NAMALWA (cell line): ENCODE measurements at places on chromosomes 3 and 15.

DNA sequence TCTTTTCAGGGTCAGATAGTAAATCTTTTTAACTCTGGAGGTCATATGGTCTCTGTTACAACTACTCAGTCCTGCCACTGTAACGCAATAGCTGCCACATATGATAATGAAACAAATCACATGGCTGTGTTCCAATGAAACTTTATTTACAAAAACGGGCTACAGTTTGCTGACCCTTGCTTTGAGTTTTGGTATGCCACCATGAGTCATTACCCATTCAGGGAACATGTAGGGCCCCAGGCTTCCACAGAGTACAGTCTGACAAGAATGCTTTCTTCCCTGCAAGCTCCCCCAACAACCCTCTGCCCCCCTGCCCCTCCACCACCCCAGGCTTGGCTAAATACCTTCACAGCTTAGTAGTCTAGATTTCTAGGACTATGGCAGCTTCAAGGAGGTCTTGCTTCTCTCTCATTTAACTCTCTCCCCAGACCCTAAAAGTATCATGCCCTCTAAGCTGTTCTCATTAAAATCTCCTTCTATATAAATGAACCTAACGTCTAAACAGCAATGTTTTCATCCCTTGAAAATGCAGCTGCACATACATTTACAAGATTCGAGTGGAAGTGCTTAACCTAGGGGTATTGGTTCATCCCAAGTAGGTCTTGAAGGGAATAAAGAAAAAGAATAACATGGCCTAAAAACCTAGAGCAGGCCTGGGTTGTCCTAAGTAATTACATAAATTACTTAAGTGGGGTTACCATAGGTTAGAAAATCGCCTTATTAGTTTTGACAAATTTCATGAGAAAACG lies 117.8 kb upstream of the PRICKLE2 start:
- DNase-seq: no peak

DNA sequence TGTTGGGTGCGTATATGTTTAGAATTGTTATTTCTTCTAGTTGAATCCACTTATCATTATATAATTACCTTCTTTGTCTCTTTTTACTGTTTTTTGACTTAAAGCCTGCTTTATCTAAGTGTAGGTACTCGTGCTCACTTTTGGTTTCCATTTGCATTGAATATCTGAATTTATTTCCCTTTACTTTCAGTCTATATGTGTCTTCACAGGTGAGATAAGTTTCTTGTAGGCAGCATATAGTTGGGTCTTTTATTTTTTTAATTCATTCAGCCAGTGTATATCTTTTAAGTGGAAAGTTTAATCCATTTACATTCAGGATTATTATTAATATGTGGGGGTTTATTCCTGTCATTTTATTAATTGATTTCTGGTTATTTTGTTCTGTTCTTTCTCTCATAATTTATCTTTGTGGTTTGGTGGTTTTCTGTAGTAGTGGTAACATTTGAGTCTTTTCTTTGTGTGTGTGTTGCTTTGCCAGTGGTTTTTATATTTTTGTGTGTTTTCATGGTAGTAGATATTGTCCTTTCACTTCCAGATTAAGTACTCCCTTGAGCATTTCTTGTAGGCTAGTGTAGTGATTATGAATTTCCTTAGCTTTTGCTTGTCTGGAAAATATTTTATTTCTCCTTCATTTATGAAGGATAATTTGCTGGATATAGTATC lies 27.3 kb downstream of the STT3B start:
- DNase-seq: no peak

DNA sequence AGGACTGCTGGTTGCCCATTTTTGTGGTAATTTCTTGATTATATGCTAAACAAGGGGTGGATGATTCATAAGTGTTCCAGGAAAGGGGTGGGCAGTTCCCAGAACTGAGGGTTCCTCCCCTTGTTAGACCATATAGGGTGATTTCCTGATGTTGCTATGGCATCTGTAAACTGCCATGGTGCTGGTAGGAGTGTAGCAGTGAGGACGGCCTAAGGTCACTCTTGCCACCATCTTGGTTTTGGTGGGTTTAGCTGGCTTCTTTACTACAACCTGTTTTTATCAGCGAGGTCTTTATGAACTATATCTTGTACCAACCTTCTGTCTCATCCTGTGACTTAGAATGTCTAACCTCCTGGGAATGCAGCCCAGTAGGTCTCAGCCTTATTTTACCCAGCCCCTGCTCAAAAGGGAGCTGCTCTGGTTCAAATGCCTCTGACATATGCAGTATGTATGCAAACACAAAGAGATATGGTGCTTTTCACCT lies 46.2 kb downstream of the C3orf38 start:
- no peak for DNase-seq

GRCh38 chr15:25848784-25849156 lies 14.4 kb downstream of the ATP10A start:
- DNase-seq: no peak

DNA sequence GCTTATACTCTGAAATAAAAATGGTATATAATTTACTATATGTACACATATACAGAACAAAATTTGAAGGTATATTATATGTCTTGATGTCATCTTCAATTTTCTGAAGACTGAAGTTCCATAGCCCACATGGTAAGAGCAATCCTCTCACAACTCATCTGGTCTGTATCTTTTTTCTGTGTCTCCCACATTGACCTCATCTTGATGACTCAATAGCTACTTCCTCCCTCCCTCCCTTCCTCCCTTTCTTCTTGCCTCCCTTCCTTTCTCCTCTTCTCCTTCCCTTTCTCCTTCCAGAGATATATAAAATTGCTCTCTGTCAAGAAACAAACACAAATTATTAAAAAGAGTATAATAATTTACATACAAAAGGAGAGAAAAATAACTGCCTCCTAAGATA lies 268.5 kb downstream of the SQOR start:
- DNase-seq: no peak

DNA sequence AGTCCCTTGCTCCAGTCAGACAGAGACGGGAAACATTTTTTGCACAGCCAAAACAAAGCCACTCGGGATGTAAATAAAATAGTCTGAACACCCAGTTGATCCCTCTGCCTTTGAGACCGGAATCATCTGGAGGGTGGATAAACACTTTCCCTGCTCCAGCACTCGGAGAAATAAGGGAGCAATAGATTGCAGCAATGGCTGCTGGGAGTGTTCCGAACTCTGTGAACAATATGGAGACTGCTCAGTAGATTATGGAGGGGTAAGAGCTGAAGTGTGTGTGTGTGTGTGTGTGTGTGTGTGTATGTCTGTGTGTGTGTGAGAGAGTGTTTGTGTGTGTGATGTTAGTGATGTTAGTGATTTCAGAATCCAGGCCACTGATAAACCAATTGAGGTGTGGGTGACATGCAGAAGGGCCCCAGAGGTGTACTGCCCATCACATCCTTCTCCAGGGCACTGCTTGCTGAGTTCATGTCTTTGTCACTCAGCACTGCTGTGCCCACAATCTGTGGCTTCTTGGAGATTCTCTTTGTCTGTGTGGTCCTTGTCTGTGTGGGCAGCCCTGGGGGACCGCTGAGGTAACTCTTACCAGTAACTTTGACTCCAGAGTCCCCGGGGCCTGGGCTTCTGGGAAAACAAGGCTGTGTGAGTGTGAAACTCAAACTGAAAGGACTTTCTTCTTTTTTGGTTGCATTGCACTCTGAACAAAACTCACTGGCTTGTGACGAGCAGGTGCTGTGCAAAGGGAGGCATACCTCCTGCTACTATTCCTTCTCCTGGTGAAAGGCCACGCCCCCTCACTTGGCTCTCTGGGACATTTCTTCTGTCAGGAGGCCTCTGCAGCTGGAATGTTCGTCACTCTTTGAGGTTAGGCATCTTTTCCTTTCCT lies 23.0 kb downstream of the CRYGS start:
- peak; percentile 46 for DNase-seq

DNA sequence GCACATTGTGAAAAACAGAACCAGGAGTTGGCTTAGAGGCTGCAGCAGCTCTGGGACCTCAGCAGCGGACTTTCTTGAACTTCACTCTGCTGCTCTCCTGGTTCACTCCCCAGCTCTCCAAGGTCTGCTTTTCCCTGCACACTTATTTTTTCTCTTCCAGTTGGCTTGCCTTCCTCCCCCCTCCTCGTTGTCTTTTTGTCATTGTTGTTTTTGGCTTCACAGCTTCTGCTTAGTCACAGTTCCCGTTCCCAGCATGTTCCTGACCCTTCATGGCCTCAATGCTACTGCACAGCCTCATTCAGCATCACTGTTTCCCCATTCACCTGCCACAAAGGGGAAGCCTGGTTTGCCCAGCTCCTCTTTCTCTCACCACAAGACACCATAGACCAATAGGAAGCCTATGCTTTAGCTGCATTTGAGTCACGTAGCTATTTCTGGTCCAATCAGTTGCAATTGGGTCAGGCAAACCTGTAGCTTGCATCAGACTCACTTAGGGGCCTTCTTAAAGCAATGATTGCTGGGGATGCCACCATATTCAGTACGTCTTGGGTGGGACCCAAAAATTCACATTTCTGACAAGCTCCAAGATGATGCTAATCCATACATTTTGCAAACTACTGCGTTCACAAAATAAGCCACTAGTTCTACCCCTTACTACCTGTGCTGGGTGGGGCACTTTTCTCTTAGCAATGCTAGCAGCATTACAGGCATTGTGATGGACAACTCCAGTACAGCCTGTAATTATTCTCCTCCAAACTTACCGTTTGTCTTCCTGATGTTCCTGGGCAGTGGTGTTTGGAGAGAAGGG lies 7.8 kb upstream of the SUMF1 start:
- peak; percentile 21 for DNase-seq

- no peak for DNase-seq
These were observed 31.1 kb downstream of the MAGEL2 start for GRCh38 chr15:23616536-23616935.

GRCh38 chr15:76678766-76679165 lies 226.4 kb downstream of the SCAPER start:
- no peak for DNase-seq

DNA sequence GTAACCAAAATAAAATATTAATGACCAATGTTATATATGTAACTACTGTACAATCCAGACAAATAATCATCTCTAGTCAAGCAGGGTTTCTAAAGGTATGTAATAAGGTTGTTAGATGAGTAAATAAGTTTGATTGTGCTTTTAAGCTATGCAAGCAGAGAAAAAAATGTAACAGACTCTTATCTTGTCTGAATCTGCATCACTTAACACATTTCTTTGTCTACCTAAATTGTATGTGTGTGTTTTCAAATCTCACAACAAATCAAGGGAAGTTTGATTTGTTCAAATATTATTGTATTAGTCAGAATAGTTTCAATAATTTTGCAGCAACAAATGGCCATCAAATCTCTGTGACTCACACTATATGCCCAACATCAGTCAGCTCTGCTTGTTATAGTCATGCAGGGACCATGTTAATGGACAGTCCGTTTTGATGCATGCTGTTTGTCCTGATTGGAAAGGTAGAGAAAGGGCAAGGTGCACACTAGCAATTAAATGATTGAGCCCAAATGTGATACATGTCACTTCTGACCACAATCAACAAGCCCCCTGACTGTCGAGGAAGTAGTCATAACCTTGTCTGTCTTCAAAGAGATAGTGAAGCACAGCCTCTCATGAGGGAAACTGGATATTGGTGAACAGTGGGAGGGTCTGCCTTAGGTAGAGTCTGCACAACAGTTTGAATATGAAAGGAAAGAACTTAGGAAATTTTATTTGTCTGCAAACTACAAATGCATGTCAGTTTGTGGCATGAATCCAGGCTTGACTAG lies 349.4 kb upstream of the SATB1 start:
- DNase-seq: no peak

- no peak for DNase-seq
These were observed 27.2 kb upstream of the EDEM1 start for GRCh38 chr3:5160321-5160720.

GRCh38 chr3:50126287-50127211 lies 28.6 kb upstream of the SEMA3F start:
- DNase-seq: no peak

DNA sequence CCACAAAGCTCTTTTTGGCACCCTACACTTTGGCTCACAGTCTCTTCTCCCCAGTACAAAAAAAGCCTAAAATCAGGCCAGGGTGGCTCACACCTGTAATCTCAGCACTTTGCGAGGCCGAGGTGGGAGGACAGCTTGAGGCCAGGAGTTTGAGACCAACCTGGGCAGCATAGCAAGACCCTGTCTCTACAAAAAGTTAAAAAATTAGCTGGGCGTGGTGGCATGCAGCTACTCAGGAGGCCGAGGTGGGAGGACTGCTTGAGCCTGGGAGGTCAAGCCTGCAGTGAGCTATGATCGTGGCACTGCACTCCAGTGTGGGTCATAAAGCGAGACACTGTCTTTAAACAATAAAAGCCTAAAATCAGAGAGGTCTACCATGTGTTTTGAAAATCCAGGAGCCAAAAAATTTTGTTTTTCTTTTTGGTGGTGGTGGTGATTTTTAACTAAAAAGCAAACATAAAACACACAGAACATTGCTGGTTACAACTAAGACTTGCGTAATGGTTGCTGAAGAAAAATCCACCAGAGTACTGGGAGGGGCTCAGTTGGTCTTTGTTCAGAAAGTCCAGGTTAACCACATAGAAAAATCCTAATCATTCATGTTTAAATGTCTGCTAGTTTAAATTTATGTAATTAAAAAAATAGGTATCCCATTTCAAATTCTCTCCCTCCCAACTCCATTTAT lies 1.6 kb upstream of the MAN2C1 start:
- no peak for DNase-seq

DNA sequence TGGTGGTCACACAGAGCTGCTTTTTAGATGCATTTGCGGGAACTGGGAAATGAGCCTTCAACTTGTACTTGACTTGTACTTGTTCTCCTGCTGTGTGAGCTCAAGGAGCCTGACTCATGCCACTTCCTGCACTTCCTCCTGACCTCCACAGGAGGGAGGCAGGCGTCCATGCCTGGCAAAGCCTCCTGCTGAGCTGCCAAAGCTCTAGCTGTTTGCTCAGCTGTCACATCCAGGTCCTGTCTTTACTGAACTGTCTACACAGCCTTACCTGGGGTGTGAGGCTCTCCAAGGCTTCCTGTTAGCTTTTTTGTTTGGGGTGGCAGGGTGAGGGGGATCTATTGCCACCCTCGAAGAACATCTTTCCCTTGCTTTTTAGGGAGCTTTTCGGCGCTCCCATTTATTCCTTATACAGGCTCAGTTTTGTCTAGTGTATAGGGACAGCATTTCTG lies 6.4 kb downstream of the THPO start:
- peak; percentile 88 for DNase-seq

DNA sequence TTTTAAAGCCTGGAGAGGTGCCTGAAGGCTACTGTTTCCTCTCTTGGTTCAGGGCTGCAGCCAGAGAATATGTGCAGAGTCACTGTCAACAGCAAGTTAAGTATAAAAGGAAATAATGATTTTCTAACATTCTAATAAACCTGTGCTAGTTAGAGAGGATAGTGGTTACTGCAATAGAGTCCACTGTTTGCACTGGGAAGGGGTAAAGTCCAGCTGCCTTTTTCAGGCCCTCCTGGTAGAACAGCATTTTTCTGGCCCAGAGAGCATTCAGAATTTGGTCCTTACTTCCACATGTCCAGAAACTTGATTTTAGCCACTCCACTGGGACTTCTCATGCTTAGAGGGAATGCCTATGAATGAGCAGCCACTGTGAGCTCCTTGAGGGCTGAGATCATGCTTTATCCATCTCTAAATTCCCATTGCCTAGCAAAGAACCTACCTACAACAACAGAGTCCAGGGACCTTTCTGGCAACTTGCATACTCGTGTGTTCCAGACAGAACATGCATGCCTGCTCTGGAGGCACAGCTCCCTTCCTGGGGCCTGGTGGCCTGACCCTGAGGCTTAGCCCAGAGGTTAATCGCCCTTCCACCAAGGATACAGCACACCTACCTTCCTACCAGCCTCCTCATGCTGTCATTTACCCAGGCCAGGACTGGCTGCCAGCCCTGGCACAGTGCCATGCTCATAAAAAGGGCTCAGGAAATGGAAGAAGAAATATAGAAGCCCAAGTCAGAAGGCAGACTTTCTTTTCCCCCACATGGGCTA lies 50.3 kb upstream of the ATP13A3 start:
- no peak for DNase-seq
